GM10248 (cell line): ENCODE measurements at places on chromosomes 11 and 22.

DNA sequence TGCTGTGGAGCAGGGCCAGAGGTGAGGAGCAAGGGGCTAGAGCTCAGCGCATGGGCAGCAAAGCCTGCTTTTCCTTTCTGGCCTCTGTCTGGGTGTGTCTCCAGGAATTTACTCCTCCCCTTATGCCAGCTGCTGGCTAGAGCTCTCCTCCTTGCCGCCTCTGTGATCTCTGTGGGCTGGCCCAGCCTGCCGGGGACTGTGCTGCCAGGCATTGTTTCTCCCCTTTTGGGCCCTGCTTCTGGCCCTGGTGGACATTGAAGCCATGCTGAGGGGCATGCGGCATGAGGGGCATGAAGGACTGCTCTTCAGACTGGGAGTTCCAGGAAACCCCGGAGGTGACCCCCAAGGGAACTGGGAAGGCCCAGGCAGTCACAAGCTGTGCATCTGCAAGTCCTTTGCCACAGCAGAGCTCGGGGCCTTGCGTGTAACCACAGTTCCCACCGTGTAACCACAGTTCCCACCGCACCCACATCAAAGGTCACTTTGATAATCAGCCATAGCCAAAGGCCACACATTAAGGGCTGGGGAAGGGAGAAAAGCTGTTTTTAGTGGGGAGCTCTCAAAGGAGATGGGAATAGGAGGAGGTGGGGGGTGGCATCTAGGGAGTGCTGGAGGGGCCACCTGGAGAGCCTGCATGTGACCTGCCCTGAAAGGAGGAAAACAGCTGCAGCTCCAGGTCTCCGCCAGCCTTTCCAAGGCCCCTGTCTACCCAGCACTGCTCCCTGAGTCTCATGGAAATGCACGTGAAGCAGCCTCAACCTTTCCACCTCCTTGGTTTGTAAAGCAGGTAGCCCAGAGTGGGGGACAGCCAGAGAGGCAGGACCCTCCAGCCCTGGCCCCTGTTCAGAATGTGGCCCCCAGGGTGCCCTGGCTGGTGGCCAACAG lies 62.3 kb downstream of the PPFIBP2 start:
- no peak for DNase-seq

DNA sequence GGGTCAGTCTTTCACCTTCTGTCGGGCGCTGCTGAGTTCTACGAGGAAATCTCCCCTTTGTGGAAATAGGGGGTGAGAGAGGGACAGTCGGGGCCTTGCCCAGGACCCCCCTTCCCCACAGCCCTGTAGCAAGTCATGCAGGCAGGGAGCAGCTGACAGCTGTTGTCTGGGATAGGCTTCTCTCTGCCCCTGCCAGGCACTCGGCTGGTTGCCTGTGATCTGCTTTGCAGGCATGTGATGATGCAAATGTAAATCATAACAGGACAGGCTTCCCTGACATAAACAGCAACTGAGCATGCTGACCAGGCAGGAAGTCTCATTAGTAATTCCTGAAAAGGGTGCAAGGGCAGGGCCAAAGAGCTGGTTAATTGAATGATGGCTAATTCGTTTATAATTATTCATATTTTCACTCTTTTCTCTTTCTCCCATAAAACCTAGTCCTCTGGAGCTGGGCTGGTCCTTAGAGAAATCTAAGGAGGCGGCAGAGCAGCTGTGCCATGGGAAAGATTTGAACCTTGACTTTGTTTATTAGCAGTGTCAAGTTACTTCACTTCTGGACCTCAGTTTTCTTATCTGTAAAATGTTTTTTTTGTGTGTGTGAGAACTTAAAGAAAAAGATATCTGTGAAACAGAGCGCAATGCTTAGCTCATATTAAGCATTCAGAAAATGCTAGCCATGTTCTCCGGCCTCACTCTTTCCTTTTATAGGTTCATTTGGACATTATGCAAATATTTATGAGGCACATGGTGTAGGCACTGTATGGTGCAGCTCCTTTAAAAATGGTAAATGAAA lies 129.7 kb downstream of the LDLRAD3 start:
- no peak for DNase-seq

- no peak for DNase-seq
Observed at GRCh38 chr22:24338726-24339451, 68.3 kb downstream of the SPECC1L start.

- no peak for DNase-seq
Observed at GRCh38 chr22:22827187-22827939, 60.3 kb upstream of the IGLL5 start.

DNA sequence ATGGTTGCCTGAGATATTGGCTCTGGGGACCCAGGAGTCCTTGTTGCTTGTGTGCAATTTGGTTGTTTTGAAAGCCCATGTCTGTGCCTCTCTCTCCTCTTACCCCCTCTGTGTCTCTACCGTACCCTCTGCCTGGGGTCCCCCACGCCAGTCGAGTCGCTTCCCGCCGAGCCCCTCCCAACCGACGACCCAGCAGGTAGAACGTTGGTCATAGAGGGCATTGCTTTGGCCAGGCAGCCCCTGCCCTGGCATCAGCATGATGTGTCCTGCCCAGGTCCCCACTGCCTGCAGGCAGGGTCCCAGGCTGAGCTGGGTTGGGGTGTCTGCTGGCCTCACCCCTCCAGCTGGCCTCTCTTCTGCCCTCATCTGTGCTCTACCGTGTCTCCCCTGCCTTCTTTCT lies 35.0 kb downstream of the TREH start:
- no peak for DNase-seq

DNA sequence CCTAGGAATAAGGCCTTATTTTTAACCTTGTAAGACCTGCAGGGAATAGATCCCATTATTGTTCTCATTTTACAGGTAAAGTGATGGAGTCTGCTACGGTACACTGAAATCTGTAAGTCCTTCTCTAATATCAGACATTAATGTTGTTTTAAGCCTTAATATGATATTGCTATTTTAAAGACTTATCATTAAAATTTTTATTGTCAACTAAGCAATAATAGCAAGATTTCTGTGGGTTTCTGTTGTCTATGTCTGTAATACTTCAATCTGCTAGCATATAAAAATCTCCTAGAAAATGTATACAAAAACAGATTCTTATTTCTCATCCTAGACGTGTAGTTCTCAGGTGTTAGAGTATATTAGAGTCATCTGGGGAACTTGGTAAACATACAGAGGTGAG lies 317.5 kb upstream of the TENM4 start:
- DNase-seq, result no peak

DNA sequence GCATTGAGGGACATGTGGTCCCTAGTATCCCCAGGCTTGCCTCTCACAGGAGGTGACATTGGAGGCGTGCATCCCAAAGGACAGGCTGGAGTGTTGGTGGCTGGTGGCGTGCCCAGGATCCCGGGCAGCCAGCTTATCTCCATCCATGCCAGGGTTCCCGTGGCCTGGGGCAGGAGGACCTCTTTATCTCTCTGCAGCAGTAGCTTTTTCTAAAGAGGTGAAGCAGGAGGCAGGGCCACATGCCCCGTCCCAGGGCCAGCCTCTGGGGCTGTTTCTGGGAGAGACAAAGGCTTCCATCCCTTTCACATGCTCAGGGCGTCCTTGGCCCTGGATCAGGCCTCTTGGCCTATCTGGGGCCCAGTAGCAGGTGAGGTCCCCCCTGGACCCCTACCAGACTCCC lies 19.7 kb downstream of the PARVG start:
- no peak for DNase-seq

DNA sequence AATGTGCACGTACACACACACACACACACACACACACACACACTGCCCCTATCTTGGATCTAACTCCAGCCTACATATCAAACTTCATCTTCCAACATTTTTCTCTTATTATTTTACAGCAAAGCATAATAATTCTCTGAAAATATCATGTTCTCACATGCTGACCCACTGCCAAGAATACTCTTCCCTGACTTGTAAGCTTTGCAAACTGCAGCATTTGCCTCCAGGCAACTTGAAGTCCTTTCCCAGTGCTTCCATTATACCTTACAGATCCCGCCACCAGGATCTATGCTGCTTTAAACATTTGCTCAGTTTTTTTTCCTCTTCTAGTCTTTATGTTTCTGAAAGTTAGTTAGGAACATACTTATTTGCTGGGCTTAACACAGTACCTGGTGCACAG lies 483.3 kb upstream of the ARHGAP42 start:
- DNase-seq, result no peak

GRCh38 chr11:1224491-1225385 lies 1.9 kb downstream of the MUC5B start:
- no peak for DNase-seq

- DNase-seq, result no peak
Observed at GRCh38 chr22:17754233-17754925, 19.9 kb downstream of the BID start.

- no peak for DNase-seq
Observed at GRCh38 chr11:122186439-122187080, 70.5 kb upstream of the BLID start.

GRCh38 chr22:40324468-40325305 lies 21.6 kb upstream of the ADSL start:
- DNase-seq, result no peak

GRCh38 chr22:37008365-37008764 lies 10.9 kb downstream of the TST start:
- no peak for DNase-seq

GRCh38 chr11:111189466-111189865 lies 56.1 kb upstream of the POU2AF2 start:
- no peak for DNase-seq

- no peak for DNase-seq
Observed at GRCh38 chr11:12276356-12276755, 101.0 kb upstream of the PARVA start.

GRCh38 chr11:6615882-6616585 lies 3.2 kb downstream of the TPP1 start:
- no peak for DNase-seq

DNA sequence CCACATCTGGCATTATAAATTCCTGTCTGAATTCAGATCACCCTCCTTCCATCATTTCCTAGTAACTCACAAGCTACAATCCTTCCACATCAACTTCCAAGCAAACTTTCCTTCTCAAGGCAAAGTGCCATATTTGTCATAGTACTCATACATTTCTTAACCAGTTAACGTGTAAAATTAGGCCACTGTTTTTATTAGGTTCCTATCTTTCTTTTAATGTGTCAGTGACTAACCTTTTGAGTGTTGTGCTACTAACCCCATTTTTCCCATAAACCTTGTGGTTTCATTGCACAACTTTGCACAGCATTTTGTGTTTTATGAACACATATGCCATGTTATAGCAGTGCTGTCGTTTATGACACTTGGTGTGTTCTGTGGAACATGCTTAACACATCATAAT lies 90.1 kb downstream of the KIF18A start:
- no peak for DNase-seq

DNA sequence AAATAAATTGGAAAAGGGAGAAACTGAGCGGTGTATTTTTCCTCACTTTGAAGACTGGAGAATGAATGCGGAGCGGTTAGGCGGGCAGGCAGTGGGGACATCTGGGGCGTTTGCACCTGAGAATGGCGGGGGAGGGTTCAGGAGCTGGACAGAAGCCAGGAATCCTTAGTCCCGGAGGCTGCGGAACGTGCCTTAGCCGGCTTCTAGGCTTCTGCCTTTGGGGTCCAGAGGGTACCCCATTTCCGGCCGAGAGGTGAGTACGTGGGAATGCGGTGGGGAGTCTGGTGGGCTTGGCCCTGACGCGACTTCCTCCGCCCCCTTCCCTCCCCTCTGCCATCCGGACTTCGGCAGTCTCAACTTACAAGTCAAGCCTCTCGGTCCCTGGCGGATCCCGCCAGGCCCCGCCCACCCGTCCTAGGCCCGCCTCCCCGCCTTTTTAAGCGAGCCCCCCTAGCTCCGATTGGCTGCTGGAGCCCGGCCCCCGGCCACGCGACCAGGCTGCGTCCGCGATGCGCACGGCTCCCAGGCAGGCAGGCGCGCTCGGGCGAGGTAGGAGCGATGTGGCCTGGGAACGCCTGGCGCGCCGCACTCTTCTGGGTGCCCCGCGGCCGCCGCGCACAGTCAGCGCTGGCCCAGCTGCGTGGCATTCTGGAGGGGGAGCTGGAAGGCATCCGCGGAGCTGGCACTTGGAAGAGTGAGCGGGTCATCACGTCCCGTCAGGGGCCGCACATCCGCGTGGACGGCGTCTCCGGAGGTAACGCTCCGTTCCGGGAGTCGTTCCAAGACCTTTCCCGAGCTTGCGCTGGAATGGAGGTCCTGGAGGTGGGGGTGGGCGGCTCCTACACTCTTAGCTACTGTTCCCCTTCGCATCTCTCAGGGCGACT lies at the start of gene GCAT:
Gene GCAT (plus strand): TSS at position 525 of the 884 bp plus-strand sequence. CDS start 34 bp downstream, at position 559.
- DNase-seq, result peak; percentile 99

- no peak for DNase-seq
Observed at GRCh38 chr11:77779935-77780334, 40.6 kb downstream of the RSF1 start.

DNA sequence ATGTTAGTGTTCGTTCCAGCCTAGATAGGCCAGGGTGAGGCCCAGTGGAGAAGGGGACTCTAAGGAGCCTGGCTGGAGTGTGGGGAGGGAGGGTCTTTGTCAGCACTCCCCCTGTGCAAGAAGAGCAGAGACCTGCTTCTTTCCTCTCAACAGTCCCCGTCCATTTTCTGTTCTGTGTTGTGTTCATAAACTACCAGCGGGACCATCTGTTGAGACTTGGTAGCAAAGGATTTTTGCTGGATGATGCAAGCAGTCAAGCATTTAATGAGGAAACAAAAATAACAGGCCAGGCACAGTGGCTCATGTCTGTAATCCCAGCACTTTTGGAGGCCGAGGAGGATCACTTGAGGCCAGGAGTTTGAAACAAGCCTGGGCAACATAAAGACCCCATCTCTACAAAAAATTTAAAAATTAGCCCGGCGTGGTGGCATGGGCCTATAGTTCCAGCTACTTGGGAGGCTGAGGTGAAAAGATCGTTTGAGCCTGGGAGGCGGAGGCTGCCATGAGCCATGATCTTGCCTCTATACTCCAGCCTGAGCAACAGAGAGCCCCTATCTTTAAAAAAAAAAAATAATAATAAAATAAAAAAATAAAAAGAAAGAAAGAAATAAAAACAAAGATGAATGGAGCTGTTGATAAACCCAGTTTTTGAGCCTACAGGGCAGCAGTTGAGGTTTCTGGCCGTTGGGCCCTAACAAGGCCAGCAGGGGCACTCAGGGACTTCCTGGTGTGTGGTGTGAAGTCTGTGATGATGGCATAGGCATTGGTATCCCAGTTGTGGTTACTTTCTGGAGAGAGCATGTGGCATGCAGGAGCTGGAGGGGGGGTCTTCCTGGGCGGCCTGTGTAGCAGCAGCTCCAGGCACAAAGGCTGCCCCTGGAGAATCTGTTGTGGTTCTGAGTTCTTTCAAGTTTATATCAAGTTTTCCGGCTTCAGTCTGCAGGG lies 1.7 kb upstream of the TXNRD2 start:
- peak; percentile 42 for DNase-seq

DNA sequence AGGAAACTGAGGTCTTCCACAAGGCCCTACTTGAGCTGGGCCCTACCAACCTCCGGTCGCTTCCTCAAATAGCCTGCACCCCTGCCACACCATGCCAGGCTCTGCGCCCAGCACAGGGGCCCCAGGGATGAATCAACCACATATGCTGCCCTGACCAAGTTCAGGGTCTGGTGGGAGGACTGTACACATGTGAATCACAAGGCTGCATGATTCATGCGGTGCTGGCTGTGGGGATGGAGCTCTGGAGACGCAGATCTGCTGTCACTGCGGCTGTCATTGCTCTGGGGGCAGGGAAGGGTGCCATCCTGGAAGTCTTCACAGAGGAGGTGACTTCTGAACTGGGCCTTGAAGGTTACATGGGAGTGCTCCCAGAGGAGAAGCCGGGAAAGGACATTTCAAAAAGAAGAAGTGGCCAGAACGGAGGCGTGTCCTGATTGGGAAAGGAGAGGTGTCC lies 21.5 kb downstream of the CYTH4 start:
- DNase-seq, result no peak

- DNase-seq, result no peak
Observed at GRCh38 chr11:83538286-83538685, 252.1 kb upstream of the CCDC90B start.

- peak; percentile 39 for DNase-seq
Observed at GRCh38 chr22:40628354-40629042, 8.0 kb downstream of the MRTFA start.
